Activated B cell treated with CpG ODN at 0.5 μM for 24 hours (primary cell): ENCODE measurements at places on chromosomes 3 and 15. TPM values are rescaled to one million over a fixed set of nuclear protein-coding genes. Genes with fewer than 3 reads are reported as not detected.

DNA sequence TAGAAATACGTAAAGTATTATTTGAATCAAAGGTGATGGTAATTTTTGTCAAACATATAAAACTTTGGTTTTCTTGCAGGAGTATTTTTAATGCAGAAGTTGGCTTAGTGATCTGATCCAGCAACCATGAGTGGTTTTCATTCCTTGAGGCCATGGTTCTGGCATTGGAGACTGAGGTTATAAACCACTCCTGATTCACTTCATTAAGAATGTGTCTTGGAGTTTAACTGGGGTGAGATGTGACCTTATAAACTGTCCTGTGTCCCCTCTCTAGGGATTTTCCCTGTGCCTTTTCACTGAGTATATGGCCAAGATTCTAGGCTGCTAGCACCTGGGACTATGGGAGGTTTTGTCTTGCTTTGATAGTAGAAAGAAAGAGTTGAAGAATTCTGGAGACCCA is 94.3 kb downstream of the RYR3 start:
- H3K27me3 ChIP-seq = peaks cover 4% of the 10 kb centered on the region
- no peak overlapping the region for H3K4me3 ChIP-seq
- H3K27ac ChIP-seq = no peak overlapping the region
- no peak for DNase-seq
- no peaks in the 10 kb centered on the region for H3K4me1 ChIP-seq

GRCh38 chr15:53305101-53305500 is 454.4 kb downstream of the WDR72 start:
- no peaks in the 10 kb centered on the region for H3K4me1 ChIP-seq
- no peak for DNase-seq
- no peak overlapping the region for H3K27ac ChIP-seq
- no peak overlapping the region for H3K4me3 ChIP-seq

DNA sequence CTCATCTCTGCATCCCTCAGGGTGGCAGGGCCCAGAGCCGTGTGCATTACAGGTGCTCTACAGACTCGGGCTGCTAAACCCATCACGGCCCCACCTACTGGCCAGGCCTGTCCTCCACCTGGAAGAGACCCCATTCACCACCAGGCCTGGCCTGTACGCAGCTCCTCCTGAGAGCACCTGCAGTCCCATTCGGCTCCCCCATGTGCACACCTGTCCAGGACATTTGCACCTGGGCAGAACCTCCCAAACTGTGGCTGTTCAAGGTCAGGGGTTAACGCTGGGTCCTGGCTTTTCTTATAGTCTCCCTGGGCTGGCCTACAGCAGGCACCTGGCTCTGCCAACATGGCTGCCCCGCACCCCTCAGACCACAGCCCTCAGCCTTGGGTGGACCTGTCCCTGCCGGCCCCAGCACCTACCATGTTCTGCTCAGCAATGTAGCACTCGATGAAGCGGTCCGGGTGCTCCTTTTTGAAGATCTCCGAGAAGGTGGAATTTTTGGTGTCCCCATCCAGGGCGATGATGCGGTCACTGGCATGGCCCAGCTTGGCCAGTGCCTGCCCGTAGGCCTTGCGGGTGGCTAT is 25.7 kb downstream of the TKT start:
- H3K27me3 ChIP-seq = no peaks in the 10 kb centered on the region
- peaks cover 89% of the 10 kb centered on the region for H3K36me3 ChIP-seq
- H3K4me3 ChIP-seq = no peak overlapping the region

The ZBTB11 gene
- 26.2 and 28.7 TPM in 2 replicates for total RNA-seq

The ANKRD63 gene
- 0.32 TPM in 1 of 2 replicates, not detected in the other for total RNA-seq

The CRABP1 gene
- not detected in 2 replicates for total RNA-seq
